Renal cortical epithelial cell (primary cell): ENCODE measurements at places on chromosomes 16 and 17. TPM values are rescaled to one million over a fixed set of nuclear protein-coding genes. Genes with fewer than 3 reads are reported as not detected.

- DNase-seq = no peak
These were observed 500.8 kb downstream of the MAF start for GRCh38 chr16:79099716-79100115.

GRCh38 chr17:72351365-72351764, 230.5 kb downstream of the SOX9 start:
- DNase-seq = no peak

DNA sequence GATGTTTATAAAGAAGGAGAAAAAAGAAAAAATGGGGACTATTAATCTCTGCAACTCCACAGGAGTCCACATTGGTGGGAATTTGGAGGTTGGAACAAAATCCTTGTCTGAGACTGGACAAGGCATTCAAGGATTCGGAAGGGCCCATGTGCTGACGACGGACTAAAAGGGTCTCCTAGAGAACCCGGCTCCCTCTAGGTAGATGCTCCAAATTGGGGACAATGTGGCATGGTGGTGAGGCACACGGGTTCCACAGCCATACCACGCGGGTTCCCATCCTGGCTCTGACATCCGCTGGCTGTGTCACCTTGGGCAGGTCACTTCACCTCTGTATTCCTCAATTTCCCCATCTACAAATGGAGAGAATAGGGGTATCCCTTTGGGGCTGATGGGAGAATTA, 227.4 kb downstream of the C16orf78 start:
- no peak for DNase-seq

DNA sequence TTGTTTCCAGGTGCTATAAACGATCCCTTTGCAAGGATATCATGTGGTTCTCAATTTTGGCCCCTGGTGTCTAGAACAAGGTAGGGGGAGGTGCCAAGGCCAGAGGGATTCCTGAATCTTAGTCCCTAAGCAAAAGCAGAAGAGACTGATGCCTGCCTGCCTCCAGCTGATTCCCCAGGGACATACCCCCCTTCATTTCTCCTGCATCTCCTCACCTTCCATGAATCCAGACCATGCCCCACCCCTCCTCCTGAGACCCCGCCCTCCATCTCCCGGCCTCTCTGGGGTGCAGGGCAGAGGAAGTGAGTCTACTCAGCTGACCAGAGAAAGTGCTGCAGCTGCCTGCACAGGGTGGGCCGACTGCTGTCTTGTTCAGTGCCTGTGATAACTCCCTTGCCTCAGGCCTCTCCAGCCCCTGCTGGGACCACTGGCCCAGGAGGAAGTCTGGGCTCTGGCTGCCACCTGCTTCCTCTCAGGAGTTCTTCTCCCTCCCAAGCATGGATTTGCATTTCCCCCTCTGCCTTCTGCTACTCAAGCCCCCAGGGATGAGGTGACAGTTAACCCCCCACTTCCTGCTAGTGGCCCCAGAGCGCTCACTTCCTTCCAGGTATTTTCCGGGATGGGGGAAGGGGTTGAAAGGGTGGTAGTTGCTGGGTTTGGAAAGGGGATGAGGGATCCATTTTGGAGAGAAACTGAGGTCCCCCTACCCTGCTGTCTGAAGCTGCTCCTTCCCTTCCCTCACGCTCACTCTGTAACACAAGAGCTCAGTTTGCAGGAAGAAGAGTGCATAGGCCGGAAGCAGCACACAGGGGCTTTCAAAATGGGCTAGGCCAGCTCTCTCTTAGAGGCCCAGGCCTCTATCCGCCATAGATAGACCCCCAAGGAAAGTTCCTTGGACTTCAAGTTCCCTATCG, 10.5 kb upstream of the TSPOAP1 start:
- peak; percentile 15 for DNase-seq

DNA sequence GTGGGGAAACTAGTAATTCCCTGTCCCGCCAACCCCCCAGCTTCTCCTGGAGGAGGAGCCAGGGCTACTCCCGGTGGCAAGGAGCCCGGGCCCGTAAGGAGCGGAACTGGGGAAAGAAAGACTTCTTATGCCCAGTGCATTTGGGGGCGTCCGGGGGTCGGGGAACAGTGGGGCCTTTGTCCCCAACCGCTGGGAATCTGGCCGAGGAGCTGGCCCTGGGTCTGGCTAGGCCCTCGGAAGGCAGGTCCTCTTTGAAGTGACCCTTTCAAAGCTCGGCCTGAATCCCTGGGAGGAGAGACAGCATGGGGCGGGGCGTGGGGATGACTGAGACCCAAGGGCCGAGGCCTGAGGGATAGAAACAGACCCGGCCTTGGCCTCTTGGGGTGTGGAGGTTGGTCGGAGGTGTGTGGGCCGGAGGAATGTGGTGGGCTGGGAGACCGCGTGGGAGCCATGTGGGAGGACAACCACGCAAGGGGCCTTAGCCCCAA, 6.0 kb downstream of the ARHGAP23 start:
- DNase-seq = no peak

DNA sequence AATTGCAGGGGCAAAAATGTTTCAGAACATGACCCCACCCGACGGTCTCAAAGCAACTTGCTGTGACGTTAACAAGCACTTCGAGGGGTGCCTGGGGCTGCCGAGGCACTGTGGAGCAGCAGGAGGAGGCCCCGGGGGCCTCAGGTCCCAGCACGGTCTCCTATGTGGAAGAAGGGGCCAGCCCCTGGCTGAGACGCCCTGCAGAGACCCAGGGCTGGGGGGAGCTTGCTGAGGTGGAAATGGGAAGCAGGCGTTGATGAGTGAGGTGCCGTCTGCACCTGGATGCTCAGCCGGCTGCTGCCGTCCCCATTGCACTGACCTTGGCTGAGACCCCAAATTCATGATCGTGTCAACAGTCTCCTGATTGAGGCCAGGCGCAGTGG, 46.5 kb downstream of the NT5M start:
- DNase-seq = no peak

GRCh38 chr17:62121025-62121730, 56.1 kb upstream of the MED13 start:
- DNase-seq = no peak

GRCh38 chr17:63735691-63736090, 5.9 kb downstream of the STRADA start:
- DNase-seq = no peak

- no peak for DNase-seq
These were observed 58.9 kb downstream of the AKAP1 start for GRCh38 chr17:57143919-57144318.

GRCh38 chr17:48908047-48908843, at the start of gene UBE2Z:
Gene UBE2Z (plus strand): TSS chr17:48908407. CDS start chr17:48908504, 97 bp downstream.
- peak; percentile 86 for DNase-seq

- DNase-seq = no peak
These were observed 542 bp downstream of the SLC39A11 start for GRCh38 chr17:73091770-73092522.

DNA sequence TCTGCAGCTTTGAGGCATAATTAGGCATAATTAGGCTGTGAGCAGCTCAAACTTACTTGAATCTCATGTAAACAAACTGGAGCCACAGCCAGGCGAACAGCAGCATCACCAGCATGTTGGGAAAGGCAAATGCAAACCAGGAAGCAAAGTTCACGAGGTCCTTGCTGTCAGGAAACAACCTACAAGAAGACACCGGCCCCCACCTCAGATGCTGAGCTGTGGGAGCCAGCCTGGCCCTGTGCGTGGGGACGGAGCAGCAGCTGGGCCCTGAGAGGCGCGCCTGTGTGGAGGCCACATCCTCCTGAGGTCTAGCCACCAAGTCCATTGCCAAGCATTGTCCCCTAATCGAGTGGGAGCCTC, 12.2 kb downstream of the SLC13A5 start:
- no peak for DNase-seq

MYH2 gene
- not detected in 2 replicates for total RNA-seq

ATP2A1 gene
- 0.10 TPM in 1 of 2 replicates, not detected in the other for total RNA-seq

KRT23 gene
- total RNA-seq = 1.2 and 68.1 TPM in 2 replicates

KRT31 gene
- not detected in 2 replicates for total RNA-seq

C1QL1 gene
- 0.35 and 0.45 TPM in 2 replicates for total RNA-seq

FBRS gene
- total RNA-seq = 7.5 and 20.6 TPM in 2 replicates
